ENCODE measurements at places on chromosomes 6 and 20.
A peak's percentile ranks its signal among the peaks of the same experiment; 100 is the strongest.

DNA sequence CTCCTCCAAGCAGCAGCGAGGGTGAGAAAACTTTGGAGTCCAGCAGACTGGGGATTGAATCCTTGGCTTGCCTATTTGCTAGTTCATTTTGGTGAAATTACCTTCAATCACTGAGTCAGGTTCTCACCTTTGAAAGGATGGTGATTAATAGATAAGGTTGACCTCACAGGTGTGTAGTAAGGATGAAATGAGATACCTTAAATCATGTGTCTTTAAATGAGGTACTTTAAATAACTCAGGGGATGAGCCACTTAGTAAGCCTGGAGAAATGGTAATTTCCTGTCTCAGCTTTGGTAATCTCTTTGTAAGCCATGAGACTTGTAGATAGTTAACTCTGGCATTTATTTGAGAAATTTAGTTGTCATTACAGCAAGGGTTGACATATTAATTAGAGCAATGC lies 70.2 kb downstream of the TULP4 start:
- no peak for DNase-seq

DNA sequence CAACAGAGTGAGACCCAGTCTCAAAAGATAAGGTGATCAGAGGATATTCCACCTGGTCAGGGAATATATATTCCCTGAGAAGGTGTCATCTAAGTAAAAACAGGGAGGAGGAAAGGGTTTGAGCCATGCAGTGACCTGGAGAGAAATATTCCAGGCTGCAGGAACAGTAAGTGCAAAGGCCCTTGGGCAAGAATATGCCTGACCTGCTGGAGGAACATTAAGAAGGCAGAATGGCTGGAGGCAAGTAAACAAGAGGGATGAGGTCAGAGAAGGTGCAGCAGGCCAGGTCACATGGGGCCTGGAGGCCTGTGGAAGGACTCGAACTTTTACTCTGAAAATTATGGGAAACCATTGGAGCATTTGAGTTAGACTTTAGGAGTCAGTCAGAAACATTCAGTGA lies 6.7 kb downstream of the DEF6 start:
- no peak for DNase-seq

- no peak for DNase-seq
Measured at GRCh38 chr6:37903351-37904340, 84.1 kb downstream of the ZFAND3 start.

- no peak for DNase-seq
Measured at GRCh38 chr6:39181333-39181732, 47.9 kb downstream of the KCNK5 start.

- DNase-seq = no peak
Measured at GRCh38 chr6:167702241-167702827, 124.4 kb upstream of the AFDN start.

DNA sequence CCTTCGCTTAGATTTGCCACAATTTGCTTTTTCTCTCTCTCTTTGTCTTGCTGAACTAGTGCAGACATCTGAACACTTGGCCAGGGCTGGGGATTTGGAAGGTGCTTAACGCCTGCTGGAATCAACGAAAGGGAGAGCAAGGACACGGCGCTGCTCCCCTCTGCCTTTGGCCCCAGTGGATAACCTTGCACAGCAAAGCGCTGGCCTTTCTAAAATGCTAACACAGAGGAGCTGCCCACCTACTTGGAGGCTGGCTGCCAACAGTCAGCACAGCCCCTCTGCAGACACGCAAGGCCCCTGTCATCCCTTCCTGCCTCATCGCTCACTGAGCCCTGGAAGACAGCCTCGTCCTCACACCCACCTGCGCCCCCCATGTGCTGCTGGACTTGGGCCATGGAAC lies 37.5 kb downstream of the C20orf203 start:
- no peak for DNase-seq

DNA sequence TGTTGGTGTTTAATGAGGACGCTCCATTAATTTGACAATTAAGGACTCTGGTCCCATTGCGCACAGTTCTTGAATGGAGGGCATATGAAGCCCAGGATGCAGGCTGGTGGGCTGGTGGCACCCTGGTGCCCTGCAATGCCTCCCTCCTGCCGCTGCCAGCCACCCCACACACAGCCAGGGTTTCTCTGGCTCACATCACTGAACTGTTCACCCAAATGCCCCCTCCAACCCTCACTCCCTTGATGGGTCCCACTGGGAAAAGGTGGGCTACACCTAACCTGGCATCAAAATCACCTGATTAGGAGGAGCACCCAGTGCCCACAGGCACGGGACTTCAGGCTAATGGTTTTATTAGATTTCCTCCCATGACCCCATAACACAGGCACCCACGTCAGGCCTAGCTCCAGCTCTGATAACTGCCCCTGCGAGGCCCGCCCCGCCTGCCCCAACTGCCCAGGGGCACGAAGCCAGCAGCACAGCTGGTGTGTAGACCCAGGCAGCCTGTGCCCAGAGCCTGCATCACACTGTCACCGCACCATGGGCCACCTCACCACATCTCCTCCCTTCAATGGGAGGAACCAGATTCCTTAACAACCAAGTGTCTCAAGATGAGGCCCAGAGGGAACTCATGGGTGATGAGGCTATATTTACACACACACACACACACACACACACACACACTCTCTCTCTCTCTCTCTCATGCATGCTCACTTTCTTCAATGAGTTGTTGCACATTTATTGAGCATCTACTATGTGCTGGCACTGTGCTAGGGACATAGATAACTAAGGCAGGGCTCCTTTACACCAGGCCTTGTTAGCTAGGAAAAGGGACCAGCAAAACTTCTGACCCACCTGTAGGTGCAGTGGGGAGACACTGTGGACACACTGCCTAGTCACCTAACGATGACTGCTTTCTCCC lies 107.3 kb downstream of the NOL4L start:
- no peak for DNase-seq

DNA sequence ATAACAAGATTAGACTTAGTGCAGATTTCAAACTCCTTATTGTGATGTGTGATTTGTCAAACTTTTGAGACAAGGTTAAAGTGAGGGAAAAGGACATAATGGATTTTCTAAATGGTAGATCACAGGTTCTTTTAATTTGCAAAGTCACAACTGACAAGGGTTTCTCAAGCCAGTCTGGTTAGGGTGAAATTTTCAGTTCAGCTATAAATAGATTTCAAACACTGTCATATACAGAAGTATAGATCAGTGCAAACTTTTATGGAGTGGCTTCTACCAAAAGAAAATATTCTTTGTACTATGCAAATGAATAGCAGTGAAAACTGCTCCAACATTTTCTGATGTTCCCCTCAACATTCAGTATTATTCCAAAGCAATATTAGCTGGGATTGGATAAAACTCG lies 337.1 kb upstream of the MAN1A1 start:
- no peak for DNase-seq

DNA sequence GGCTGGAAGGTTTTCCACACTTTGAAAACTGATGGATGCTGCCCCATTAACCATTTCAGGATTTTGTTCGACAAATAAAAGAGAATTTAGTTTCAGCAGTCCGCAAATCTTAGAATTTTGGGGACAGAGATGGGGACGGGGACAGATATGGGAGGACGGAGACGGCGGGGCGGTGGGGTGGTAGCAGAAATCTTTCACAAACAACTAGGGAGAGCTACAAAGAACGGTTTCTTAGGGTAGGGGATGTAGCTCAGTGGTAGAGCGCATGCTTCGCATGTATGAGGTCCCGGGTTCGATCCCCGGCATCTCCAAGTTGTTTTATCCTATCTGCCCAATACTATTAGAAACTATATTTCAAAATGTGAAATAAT lies 15.1 kb downstream of the HMGN4 start:
- DNase-seq = no peak

- DNase-seq = no peak
Measured at GRCh38 chr20:53124075-53124551, 152.0 kb downstream of the TSHZ2 start.

GRCh38 chr6:20533746-20534294 lies 437 bp upstream of the CDKAL1 start:
- DNase-seq = no peak

- DNase-seq = no peak
Measured at GRCh38 chr6:22214314-22214713, 82.5 kb downstream of the PRL start.

DNA sequence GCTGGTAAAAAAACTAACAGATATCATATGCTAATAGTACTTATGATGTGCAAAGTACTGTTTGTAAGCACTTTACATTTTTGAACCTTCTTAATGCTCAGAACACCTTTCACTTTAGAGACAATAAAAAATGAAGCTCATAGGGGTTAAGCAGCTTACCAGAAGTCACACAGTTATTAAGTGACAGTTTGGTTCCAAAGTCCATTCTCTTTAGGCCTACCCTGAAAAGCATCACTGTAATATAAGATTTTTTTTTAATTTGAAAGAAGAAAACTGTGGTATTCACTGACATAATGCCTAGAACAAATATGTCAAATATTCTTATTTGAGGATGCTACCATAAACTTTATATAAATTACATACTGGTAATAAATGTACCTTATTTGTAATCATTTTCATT lies 127.6 kb upstream of the RUNX2 start:
- no peak for DNase-seq

GRCh38 chr6:121451250-121451649 lies 15.8 kb downstream of the GJA1 start:
- no peak for DNase-seq

GRCh38 chr6:40509716-40510260 lies 77.4 kb downstream of the LRFN2 start:
- no peak for DNase-seq

DNA sequence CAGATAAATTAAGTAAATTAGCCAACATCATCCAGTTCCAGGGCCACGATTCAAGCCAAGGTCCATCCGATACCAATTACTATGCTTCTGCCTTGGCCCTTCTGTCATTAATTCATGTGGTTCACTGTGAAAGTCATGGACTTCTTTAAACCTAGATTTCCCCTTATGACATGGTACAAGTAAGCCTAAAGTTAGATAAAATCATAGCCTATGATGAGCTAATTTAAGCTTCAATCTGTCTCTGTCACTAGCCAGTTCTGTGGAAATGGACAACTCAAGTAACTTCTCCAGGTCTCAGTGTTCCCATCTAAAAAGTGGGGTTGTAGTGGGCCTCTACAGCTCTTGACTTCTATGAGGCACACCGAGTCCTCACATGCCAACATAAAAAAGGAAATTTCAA lies 225.5 kb upstream of the MARCKS start:
- no peak for DNase-seq

DNA sequence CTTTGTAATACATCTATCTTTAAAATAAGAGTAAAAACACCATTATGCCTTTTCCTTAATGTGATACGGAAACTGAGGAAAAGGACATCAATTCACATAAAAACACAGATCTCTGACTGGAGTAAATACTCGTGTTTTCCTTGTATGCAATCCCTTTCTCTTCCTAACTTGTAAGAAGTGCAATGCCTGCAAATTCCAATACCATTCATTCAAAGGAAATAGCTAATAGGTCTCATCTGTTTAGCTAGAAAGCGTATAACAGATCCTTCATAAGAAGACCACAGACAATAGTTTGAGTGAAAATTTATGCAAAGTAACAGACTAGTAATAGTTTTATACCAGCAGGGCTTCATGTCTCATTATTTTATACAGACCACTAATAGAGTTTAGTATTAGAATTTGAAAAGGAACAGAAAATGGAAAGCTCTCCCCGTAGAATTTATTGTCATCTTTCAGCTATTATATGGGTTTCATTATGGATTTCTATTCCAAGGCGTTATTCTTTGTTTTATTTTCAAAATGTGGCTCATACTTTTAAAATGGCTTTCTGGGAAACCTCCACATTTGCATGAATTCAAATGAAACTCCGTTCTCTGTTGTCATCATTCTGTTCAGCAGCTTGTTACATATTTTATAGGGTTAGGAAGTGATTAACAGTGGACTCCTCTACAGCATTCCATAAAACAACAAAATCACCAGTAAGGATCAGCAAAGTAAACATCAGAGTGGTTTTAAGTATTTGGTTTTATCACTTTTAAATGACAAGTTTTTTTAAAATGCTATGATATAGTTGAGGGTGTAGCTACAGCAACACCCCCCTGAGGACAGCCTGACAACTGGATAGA lies 186.7 kb downstream of the BTBD9 start:
- DNase-seq = no peak

DNA sequence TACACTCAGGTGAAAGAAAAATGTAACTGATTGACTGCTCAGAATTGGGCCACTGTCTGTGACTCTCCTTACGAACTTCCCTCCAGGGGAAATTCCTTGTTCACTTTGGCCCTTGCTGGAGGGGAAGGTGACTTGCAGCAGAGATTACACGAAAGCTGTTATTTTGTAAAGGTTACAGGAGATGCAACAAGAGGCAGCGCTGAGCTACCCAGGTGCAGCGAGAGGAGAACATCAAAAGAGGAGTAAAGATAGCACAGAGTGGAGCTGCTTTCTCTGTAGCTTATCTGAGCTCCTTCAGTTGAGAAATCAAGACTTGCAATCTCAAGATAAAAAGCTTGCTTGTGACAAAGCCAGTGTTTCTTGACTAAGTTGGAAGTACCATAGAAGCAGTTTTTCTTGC lies 144.6 kb downstream of the ARHGAP18 start:
- DNase-seq = no peak

- no peak for DNase-seq
Measured at GRCh38 chr6:169367507-169367906, 113.9 kb upstream of the THBS2 start.

DNA sequence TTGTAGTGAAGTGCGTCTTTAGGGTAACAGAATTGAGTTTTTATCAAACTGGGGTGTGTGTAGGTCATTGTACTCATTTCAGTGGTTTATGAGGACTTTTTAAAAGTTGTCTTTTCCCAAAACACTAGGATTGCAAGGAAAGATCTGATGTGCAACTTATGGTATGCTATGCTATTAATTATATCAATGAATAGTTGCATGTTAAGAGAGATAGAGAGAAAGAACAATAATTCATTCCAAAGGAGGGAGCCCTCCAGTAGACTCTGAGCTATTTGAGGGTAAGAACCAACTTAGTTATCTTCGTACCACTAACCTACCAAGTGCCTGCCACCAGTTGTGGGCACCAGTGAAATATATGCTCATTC lies 117.1 kb downstream of the RNF144B start:
- no peak for DNase-seq

DNA sequence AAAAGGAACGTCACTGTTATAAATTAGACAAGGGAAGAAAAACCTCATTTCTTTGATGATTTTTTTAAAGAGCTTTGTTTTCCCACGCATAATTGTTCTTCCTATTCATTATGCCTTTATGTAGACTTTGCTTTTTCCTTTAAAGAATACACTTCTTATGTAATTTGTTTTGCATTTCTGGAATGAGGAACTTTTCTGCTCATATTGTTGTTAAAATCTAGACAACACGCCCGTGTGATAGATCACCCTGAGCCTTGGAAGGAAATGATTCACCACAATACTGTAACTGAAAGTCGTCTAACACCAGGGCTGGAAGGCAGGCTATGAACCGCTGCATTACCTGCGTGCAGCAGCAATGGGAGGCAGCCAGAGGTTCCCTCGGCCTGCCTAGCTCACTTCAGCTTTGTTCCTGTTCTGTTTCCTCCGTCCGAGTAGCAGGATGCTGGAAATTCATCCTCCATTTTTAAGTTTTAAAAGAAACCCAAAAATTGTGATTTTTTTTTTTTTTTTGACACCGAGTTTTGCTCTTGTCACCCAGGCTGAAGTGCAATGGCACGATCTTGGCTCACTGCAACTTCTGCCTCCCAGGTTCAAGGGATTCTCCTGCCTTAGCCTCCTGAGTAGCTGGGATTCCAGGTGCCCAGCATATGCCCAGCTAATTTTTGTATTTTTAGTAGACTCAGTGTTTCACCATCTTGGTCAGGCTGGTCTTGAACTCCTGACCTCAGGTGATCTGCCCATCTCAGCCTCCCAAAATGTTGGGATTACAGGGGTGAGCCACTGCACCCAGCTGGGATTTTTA lies 49.6 kb upstream of the ZNF217 start:
- peak; percentile 22 for DNase-seq
